Activated T-cell treated with anti-CD3 and anti-CD28 coated beads for 48 hours (primary cell): ENCODE measurements at places on chromosomes 2 and 18.

- no peak for DNase-seq
Measured at GRCh38 chr2:183022711-183023110, 15.5 kb downstream of the NCKAP1 start.

DNA sequence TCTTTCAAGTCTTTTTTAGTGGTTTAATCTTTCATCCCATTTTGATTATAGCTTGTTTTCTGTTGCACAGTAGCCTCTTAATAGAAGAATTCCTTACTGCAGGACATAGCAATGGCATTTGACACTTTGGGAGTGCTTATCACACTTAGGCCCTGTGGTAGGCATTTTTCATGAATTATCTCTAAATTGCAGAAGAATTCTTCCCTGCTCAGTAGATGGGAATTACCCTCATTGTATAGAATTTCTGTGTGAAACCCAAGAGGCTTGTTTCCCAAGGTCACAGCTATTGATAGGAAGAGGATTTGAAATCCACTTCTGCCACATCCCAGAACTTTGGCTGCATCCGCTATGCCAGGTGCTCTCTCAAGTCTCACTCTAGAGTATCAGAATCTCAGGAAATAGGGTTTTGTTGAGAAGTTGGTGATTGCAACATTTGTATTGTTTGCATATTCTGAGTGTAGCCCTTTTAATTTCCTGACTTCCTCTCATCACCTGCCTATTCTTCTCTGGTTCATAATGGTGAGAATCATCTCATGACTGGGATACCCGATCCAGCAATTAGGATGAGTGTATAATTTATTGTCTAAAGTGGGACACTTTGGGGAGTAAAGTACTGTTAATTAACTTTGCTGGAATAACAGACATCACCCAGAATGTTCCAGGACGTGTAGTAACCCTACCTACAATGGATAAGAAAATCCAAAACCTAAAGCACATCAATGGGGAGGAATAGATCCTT is 255.2 kb upstream of the RASGRP3 start:
- no peak for DNase-seq

GRCh38 chr2:19362094-19362754 is 3.8 kb upstream of the OSR1 start:
- DNase-seq = no peak

DNA sequence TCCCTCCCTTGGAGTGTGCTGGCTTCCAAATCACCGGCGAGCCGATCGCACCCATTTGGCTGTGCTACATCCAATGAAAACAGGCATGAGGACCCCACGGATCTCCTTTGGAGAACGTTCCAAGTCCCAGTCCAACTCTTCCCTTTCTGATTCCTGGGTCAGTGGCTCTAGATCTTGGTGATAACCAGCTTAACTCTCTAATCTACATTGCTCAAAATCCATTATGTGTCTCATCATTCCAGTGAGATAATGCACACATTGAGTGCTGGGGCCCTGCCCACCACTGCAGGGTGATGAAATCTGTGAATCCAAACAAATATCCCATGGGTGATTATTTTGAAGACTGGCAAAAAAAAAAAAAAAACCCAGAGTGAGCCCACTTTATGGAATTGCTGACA is 232.7 kb upstream of the COPS8 start:
- no peak for DNase-seq

- DNase-seq = no peak
Measured at GRCh38 chr2:205193836-205194228, 488.5 kb upstream of the NRP2 start.

DNA sequence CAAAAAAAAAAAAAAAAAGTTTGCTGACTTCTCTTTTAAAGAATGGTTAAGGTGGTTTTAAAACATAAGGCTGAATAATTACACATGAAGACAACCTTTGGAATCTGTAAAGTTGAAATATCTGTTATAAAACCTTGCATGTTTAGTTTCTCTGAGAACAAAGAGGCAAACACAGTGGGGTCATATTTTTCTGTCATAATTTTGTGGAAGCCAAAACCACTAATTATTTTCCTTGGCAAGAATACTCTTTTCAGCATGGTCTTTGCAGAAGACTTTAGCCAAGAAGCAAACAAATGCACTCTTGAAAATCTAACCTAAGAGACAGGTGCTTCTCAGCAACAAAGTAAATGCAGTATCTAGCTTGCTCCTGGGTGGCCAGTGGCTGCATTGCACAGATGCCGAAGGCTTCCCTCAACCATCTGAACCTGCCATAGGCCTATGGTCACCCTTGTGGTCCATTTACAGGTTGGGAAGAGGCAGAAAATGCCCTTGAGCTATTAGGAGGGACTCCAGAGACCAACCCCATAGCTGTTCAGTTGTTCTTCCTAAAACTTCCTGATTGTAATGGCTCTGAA is 44.8 kb downstream of the ZAP70 start:
- no peak for DNase-seq

GRCh38 chr2:74416778-74417177 is 4.6 kb downstream of the C2orf81 start:
- DNase-seq = no peak

DNA sequence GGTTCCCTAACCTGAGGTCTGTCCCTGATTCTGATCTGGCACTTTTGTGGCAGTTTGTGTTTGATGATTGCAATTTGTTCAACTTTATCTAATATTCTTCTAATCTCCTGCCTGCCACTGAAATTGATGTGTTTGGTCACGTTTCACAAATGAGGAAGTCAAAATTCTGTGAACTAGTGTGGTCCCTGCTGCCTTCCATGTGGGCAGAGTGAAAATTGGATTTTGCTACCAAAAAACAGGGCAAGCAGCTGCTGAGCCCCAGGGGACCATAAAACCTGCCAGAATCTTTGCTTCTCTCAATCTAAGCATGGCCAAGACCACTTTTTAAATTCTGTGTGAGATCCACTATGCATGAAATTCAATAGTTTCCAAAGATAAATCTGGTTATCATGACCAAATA is 195.5 kb upstream of the CYRIA start:
- DNase-seq = no peak
